ENCODE measurements at places on chromosomes 1 and 21. TPM values are rescaled to one million over a fixed set of nuclear protein-coding genes. Genes with fewer than 3 reads are reported as not detected.

NEGR1 gene
- 8.6 TPM for total RNA-seq

DMBX1 gene
- not detected for total RNA-seq

ERI3 gene
- 68.0 TPM for total RNA-seq

KCNN3 gene
- total RNA-seq, result not detected

C1orf141 gene
- total RNA-seq, result not detected

HRNR gene
- total RNA-seq, result not detected

AKR1A1 gene
- 122 TPM for total RNA-seq

GNG5 gene
- total RNA-seq, result 112 TPM

SYT14 gene
- 3.9 TPM for total RNA-seq

NBPF20 gene
- total RNA-seq, result 1.0 TPM

CAPN8 gene
- total RNA-seq, result not detected

L1TD1 gene
- 1.1 TPM for total RNA-seq

IPO9 gene
- total RNA-seq, result 16.3 TPM

MYBPH gene
- total RNA-seq, result not detected

ASTN1 gene
- total RNA-seq, result 0.23 TPM

RAB7B gene
- total RNA-seq, result not detected

JTB gene
- 170 TPM for total RNA-seq

ELAVL4 gene
- total RNA-seq, result not detected

NTNG1 gene
- total RNA-seq, result 25.8 TPM

OR2T11 gene
- not detected for total RNA-seq

SPATA17 gene
- 0.22 TPM for total RNA-seq

F13B gene
- not detected for total RNA-seq

AADACL3 gene
- not detected for total RNA-seq

ABCG1 gene
- not detected for total RNA-seq

AMPD1 gene
- total RNA-seq, result not detected

FCGR3B gene
- total RNA-seq, result not detected

SCYL3 gene
- total RNA-seq, result 4.2 TPM

OR6K3 gene
- total RNA-seq, result not detected

OPTC gene
- total RNA-seq, result not detected

IGSF9 gene
- total RNA-seq, result 2.0 TPM

UBE2U gene
- total RNA-seq, result not detected

NUAK2 gene
- 45.7 TPM for total RNA-seq

COL9A2 gene
- 6.7 TPM for total RNA-seq
